ENCODE measurements at places on chromosomes 7 and 10.

DNA sequence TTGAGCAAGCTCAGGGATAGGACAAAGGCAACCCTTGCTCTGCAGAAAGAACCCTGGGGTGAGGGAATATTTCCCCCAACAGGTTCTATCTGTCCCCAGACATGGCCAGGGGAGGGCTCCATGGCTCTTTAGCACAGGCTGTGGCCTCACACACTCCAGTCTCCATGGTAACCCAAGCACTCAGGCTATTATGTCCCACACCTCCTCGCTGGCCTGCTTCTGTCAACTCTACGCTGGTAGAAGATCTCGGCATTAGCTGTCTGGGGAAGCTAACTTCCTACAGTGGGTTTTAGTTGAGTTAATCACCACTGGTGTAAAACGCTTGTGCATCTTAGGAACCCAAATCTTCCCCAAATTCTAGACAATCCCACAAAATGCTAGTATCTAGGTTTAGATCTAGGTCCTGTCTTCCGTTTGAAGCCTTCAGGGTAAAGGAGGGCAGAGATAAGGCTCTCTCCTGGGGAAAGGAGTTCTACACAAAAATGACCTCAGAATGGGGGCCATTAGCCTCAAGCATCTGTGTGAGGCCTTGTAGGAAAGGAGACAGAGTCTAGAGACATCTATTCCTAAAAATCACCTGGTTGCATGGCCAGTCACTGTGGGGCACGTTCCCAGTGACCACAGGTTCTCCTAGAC lies 36.7 kb upstream of the SLIT1 start:
- DNase-seq = no peak

DNA sequence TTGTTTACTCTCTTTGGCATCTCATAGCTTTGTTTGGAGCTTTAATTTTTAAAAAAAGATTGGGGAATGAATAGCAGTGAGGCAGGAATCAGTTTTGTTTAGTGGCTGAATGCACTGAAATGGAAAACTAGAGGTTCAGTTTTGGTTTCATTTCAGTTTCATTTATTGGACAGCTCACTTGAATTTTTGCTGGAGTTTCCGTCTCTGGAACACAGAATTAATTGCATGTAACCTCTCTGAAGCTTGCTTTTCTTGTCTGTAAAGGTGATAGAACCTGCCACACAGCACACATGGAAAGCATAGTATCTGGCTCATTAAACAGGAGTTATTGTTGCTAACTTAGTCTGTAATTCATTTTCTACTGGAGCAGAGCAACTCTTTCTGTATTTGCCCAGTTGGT lies 7.1 kb downstream of the GRM8 start:
- DNase-seq = no peak

DNA sequence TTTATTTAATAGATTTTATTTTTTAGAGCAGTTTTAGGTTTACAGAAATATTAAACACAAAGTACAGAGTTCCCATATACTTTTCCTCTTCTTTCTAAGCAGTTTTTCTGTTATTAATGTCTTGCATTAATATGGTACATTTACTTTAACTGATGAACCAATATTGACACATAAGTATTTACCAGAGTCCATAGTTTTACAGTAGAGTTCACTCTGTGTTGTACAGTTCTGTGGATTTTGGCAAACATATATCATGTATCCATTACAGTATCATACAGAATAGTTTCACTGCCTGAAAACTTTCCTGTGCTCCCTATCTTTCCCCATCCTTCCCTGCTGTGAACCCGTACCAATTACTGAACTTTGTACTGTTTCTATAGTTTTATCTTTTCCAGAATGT lies 55.3 kb downstream of the EXOC6 start:
- no peak for DNase-seq

GRCh38 chr7:137916980-137917645 lies 70.3 kb upstream of the DGKI start:
- DNase-seq = no peak

DNA sequence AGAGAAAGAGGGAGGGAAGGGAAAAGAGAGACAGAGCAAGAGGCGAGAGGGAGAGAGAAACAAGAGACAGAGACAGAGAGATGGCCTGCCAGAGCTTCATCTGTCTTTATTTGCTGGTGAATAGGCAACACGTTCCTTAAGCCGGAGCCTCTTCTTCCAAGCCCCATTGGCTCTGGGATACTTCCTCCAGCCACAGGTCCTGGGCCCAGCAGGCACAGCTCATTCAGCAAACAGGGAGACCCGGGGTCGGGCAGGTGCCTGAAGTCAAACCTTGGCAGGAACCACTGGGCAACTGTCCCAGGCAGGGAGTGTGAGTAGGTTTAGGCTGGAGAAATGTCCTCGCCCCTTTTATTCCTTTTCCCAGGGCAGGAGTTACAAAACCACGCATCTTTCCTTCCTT lies 68.2 kb downstream of the MYL10 start:
- no peak for DNase-seq

GRCh38 chr10:30046476-30046875 lies 12.9 kb downstream of the JCAD start:
- no peak for DNase-seq

GRCh38 chr10:114709984-114710383 lies 51.9 kb upstream of the ABLIM1 start:
- no peak for DNase-seq

DNA sequence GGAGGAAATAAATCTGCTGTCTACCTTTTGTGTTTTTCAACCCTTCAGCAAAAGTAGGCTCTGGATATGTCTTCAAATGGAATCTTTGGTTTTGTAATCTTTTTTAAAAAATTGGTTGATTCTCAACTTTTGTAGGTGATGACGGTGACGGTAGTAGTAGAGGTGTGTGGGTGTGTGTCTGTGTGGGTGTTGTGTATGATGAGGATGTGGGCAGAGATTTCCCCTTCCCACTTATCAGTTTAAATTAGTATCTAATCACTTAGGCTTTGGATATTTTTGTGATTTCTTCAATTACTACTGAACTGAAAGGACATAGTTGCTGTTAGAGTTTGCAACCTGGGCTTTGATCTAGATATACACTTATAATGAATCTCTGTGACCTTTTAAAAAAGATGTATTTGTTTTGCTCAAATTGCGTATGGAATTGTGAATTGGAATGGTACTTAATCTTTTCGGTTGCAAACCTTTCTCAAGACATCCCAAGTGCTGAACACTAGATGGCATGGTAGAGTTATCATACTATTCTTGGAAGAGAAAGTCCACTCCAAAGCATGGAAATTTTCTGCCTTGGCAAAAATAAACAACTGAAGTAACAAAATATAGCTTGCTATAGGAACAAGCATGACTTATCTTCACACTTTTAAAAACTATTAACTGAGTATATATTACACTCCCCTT lies 51.9 kb upstream of the A1CF start:
- DNase-seq = no peak

Measured in activated CD4-positive, alpha-beta T cell treated with anti-CD3 and anti-CD28 coated beads, Interleukin-2, Interleukin-4, amounts not matched to agents 100 ng/mL and 50 ng/mL, durations not matched to agents 16 hours and 8 hours (primary cell).